ENCODE measurements at places on chromosomes 4 and X. TPM values are rescaled to one million over a fixed set of nuclear protein-coding genes. Genes with fewer than 3 reads are reported as not detected.

HGFAC gene
- total RNA-seq = not detected

PDZD4 gene
- total RNA-seq = 20.0 TPM

HSFX1 gene
- total RNA-seq = 2.0 TPM

NXF2 gene
- not detected for total RNA-seq

CABS1 gene
- not detected for total RNA-seq

MSX1 gene
- total RNA-seq = 5.5 TPM

ADAD1 gene
- not detected for total RNA-seq

FRAS1 gene
- total RNA-seq = 6.0 TPM

PDLIM3 gene
- 1,331 TPM for total RNA-seq

PASD1 gene
- total RNA-seq = not detected

ARMCX1 gene
- total RNA-seq = 37.9 TPM

- H3K36me3 ChIP-seq = no peaks in the 10 kb centered on the region
- no peak overlapping the region for H3K4me3 ChIP-seq
- no peak for DNase-seq
- no peak overlapping the region for H3K27ac ChIP-seq
- no peaks in the 10 kb centered on the region for H3K4me1 ChIP-seq
Measured at GRCh38 chr4:29852537-29852936, 867.6 kb upstream of the PCDH7 start.

DNA sequence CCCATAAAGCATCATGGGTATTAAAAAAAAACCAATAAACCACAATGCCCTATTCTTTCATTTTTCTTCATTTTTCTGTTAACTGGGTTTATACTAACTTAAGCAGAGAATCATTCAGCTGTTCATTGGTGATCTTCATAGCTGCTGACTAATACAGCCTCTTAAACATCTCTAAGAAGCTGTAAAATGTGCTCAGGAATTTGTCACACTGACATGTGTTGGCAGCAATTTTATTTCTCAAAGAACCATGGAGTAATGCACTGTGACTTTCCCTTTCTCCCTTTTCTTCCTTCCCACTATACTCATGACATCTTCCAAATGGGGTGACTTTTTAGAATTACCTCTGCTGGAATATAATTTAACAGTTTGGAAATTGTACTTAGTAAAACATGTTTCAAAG, 315.4 kb downstream of the ANTXR2 start:
- no peak for DNase-seq
- no peak overlapping the region for H3K4me3 ChIP-seq
- H3K36me3 ChIP-seq = no peaks in the 10 kb centered on the region
- no peak overlapping the region for H3K27ac ChIP-seq
- H3K4me1 ChIP-seq = peaks cover 14% of the 10 kb centered on the region
- no peaks in the 10 kb centered on the region for H3K27me3 ChIP-seq

- H3K4me3 ChIP-seq = no peak overlapping the region
- DNase-seq = no peak
- H3K27ac ChIP-seq = no peak overlapping the region
- H3K4me1 ChIP-seq = no peaks in the 10 kb centered on the region
Measured at GRCh38 chrX:119775517-119776238, 15.8 kb downstream of the RPL39 start.

GRCh38 chrX:9635803-9636202, 129.8 kb downstream of the GPR143 start:
- H3K4me1 ChIP-seq = no peaks in the 10 kb centered on the region
- H3K36me3 ChIP-seq = no peaks in the 10 kb centered on the region
- no peak overlapping the region for H3K4me3 ChIP-seq
- DNase-seq = no peak
- H3K27me3 ChIP-seq = no peaks in the 10 kb centered on the region
- peak overlapping the region; percentile 51 for H3K27ac ChIP-seq

- no peak overlapping the region for H3K4me3 ChIP-seq
- DNase-seq = no peak
- H3K4me1 ChIP-seq = peaks cover 48% of the 10 kb centered on the region
- no peaks in the 10 kb centered on the region for H3K36me3 ChIP-seq
- no peaks in the 10 kb centered on the region for H3K27me3 ChIP-seq
- H3K27ac ChIP-seq = no peak overlapping the region
Measured at GRCh38 chr4:185212581-185212980, 3.2 kb downstream of the SNX25 start.

DNA sequence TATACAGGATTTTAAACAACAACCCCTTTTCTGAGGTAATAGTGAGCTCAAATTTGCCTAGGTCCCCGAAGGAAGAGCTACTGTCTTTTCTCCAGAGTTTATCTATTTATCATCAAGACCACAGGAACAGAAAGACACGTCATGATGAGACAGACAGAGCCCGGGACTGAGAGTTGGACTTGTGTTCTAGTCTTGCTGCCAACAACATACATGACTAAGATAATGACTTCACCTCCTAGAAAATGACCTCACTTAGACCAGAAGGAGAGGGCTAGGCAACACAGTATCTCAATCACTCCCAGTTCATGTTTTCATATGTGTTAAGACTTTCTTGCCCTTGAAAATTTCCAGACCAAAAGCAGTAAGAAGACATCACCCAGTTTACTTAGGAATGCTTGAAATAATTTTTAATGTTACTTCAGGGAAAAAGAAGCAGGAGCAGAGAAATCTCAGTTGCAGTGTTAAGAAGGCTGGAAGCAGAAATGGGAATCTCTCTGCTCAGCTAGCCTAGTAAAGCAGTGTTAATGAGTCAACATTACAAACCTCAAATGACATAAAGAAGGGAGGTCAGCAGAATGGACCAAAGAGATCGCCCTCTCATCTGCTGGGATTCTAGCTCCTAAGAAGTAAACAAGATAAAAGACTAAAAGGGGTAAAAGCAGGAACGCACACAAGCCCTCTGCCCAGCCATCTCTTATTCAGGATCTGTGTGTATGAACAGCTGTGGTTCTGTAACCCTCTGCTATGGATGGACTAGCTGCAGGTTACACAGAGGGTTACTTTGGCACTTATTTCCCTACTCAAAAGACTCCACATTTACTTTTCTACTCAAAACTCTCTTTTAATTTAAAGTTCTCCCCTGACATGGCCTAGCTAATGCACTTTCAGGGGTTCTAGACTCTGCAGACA, 24.8 kb downstream of the PDGFC start:
- H3K36me3 ChIP-seq = no peaks in the 10 kb centered on the region
- peaks cover 97% of the 10 kb centered on the region for H3K4me1 ChIP-seq
- no peaks in the 10 kb centered on the region for H3K27me3 ChIP-seq
- peak overlapping the region; percentile 79 for H3K27ac ChIP-seq
- no peak for DNase-seq
- no peak overlapping the region for H3K4me3 ChIP-seq

- H3K27ac ChIP-seq = no peak overlapping the region
- no peaks in the 10 kb centered on the region for H3K4me1 ChIP-seq
- H3K27me3 ChIP-seq = no peaks in the 10 kb centered on the region
- no peak for DNase-seq
- no peaks in the 10 kb centered on the region for H3K36me3 ChIP-seq
- no peak overlapping the region for H3K4me3 ChIP-seq
Measured at GRCh38 chrX:50565718-50566117, 95.1 kb upstream of the DGKK start.

- no peak overlapping the region for H3K27ac ChIP-seq
- peaks cover 72% of the 10 kb centered on the region for H3K4me1 ChIP-seq
- no peaks in the 10 kb centered on the region for H3K27me3 ChIP-seq
- no peak overlapping the region for H3K4me3 ChIP-seq
- H3K36me3 ChIP-seq = no peaks in the 10 kb centered on the region
Measured at GRCh38 chr4:26326791-26327190, 6.0 kb downstream of the RBPJ start.

DNA sequence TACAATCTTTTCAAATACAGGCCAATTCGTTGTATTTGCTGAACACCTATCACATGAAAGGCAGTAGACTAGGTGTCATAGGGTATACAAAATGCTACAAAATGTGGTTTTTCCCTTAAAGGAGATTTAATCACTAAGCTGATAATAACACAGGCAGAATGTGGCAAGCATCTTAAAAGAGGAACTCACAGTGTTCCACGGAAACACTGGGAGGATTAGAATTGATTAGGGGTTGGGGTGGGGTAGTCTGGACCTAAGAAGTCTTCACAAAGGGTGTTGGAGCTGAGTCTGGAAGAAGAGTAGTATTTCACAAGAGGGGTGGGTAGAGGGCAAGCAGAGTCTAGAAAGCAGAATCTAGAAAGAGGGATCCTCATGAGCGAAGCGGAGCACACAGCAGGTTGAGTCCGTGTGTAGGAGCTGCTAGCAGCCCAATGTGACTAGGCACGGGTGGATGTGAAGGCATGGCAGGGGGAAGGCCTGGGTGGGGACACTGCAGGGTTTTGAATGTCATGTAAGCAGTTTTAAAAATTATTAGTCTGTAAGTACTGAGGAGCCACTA, 123.6 kb downstream of the MGST2 start:
- peaks cover 2% of the 10 kb centered on the region for H3K4me1 ChIP-seq
- no peaks in the 10 kb centered on the region for H3K27me3 ChIP-seq
- DNase-seq = peak; percentile 80
- no peaks in the 10 kb centered on the region for H3K36me3 ChIP-seq
- H3K27ac ChIP-seq = no peak overlapping the region
- no peak overlapping the region for H3K4me3 ChIP-seq

GRCh38 chrX:18146954-18147353, 73.7 kb downstream of the BEND2 start:
- no peak overlapping the region for H3K4me3 ChIP-seq
- no peaks in the 10 kb centered on the region for H3K27me3 ChIP-seq
- H3K27ac ChIP-seq = no peak overlapping the region

GRCh38 chrX:5958523-5958922, 270.1 kb downstream of the NLGN4X start:
- H3K36me3 ChIP-seq = no peaks in the 10 kb centered on the region
- no peak overlapping the region for H3K4me3 ChIP-seq
- H3K27me3 ChIP-seq = no peaks in the 10 kb centered on the region
- H3K4me1 ChIP-seq = no peaks in the 10 kb centered on the region
- H3K27ac ChIP-seq = no peak overlapping the region

DNA sequence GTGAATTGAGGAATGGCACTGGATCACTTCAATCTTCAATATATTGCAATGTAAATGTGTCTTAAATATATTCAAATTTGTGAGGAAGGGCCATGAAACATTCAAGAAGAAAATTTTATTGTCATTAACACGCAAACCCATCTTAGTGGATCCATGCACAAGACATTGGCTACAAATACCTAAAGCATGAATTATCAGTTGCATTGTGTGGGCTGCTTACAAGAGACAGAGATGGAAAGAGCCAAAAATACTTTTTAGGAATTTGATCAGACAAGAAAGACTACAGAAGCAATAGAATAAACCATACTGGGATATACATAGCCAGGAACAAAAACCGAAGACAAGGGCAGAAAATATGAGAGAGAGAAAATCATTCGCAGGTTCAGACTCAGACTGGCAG, 616.2 kb upstream of the GRIA3 start:
- DNase-seq = no peak
- no peaks in the 10 kb centered on the region for H3K4me1 ChIP-seq
- no peak overlapping the region for H3K27ac ChIP-seq
- H3K27me3 ChIP-seq = no peaks in the 10 kb centered on the region
- no peaks in the 10 kb centered on the region for H3K36me3 ChIP-seq
- no peak overlapping the region for H3K4me3 ChIP-seq

GRCh38 chr4:4254199-4254598, 6.2 kb upstream of the TMEM128 start:
- no peak for DNase-seq
- no peaks in the 10 kb centered on the region for H3K4me1 ChIP-seq
- H3K27me3 ChIP-seq = no peaks in the 10 kb centered on the region
- H3K27ac ChIP-seq = no peak overlapping the region
- no peak overlapping the region for H3K4me3 ChIP-seq
- no peaks in the 10 kb centered on the region for H3K36me3 ChIP-seq

DNA sequence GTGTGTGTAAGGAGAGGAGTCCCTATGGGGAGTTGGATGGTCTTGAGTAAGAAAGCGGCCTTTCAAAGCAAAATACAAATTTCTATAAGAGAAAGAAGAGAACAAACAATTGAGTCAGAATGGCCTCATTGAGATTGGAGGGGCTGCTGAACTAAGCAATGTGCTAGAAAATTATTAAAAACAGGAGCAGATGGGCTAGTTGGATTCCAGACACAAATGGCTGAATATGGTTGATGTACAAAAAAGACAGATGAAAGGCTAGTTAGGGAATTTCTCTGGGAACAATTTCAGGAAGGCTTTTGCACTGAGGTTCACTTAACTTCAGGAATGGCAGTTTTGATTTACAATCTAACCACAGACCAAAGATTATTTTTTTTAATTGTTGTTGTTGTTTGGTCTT, 1806.8 kb upstream of the TENM3 start:
- no peaks in the 10 kb centered on the region for H3K36me3 ChIP-seq
- H3K4me1 ChIP-seq = no peaks in the 10 kb centered on the region
- no peak overlapping the region for H3K4me3 ChIP-seq

- no peaks in the 10 kb centered on the region for H3K27me3 ChIP-seq
- DNase-seq = no peak
- no peak overlapping the region for H3K27ac ChIP-seq
- H3K4me3 ChIP-seq = no peak overlapping the region
- peaks cover 8% of the 10 kb centered on the region for H3K4me1 ChIP-seq
Measured at GRCh38 chr4:141195095-141195707, 25.5 kb upstream of the ZNF330 start.

GRCh38 chr4:72529148-72529822, 39.7 kb downstream of the ADAMTS3 start:
- no peak overlapping the region for H3K4me3 ChIP-seq
- no peaks in the 10 kb centered on the region for H3K27me3 ChIP-seq
- DNase-seq = no peak
- H3K4me1 ChIP-seq = peaks cover 7% of the 10 kb centered on the region
- no peaks in the 10 kb centered on the region for H3K36me3 ChIP-seq
- H3K27ac ChIP-seq = no peak overlapping the region

DNA sequence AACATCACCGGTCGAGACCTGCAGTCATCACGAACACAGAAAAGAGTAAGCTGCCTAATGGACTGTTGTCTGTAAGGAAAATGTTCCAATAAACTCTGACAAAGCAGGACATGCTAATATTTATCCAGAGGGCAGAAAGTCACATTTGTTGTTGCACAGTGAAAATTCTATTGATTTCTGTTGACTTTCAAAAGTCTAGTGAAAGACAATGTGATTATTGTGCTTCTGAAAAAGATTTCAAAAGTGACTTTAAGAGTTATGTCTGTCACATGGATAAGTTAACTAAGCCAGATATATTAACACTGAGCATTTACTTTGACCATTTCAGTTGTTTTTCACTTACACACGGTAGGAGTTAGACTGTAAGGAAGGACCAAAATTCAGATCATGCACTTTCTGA, 9.3 kb upstream of the RFC1 start:
- DNase-seq = no peak
- H3K4me3 ChIP-seq = no peak overlapping the region
- no peaks in the 10 kb centered on the region for H3K4me1 ChIP-seq
- H3K27ac ChIP-seq = no peak overlapping the region
- no peaks in the 10 kb centered on the region for H3K36me3 ChIP-seq

DNA sequence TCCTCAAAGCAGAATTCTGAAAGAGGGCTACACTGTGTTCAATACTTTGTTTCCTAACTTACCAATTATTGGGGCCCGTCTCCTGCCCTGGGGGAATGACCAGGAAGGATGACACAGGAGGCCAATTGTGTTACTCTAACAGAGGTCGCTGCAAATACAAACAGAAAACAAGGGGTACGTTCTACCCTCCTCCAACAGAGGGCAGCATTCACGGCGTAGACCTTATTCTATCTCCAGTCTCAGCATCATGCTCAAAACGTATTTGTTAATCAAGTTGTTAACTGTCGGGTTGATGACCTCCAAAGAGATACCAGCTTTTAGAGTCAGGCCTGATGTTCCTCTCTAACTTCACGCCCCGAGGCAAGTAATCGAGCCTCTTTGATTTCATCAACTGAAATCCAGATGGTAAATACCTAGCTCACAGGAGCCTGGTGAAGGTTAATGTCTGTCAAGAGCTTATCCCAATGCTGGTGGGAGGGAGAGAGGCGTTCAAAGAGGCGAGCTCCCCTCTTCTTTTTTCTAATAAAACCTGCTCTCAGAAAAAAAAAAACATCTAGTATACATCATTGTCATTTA, 181.0 kb upstream of the KCNIP4 start:
- no peak overlapping the region for H3K4me3 ChIP-seq
- H3K27me3 ChIP-seq = no peaks in the 10 kb centered on the region
- H3K36me3 ChIP-seq = no peaks in the 10 kb centered on the region
- H3K27ac ChIP-seq = no peak overlapping the region
- no peak for DNase-seq
- no peaks in the 10 kb centered on the region for H3K4me1 ChIP-seq

Data from esophagus muscularis mucosa (tissue), 4 donors.